ENCODE measurements at places on chromosomes 4 and X.
A peak's percentile ranks its signal among the peaks of the same experiment; 100 is the strongest.

DNA sequence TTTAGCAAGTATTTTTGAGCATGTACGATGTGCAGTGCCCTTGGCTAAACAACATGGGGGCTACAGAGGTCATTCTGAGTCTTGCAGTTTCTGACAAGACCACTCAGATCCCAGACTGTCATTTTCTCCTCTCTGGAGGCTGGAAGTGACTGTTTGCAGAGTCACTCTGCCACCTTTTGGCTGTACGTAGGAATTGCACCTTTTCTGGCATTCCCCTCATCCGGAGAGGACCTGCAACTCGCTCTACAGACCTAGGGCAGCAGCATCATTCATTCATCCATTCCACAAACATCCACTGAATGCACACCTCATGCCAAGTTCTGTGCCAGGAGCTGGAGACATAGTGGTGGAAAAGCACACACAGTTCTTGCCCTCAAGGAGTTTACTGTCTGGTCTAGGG, 160.4 kb upstream of the GPR101 start:
- DNase-seq, result peak; percentile 3

GRCh38 chrX:113947548-113947947, 636.3 kb upstream of the HTR2C start:
- DNase-seq, result no peak

DNA sequence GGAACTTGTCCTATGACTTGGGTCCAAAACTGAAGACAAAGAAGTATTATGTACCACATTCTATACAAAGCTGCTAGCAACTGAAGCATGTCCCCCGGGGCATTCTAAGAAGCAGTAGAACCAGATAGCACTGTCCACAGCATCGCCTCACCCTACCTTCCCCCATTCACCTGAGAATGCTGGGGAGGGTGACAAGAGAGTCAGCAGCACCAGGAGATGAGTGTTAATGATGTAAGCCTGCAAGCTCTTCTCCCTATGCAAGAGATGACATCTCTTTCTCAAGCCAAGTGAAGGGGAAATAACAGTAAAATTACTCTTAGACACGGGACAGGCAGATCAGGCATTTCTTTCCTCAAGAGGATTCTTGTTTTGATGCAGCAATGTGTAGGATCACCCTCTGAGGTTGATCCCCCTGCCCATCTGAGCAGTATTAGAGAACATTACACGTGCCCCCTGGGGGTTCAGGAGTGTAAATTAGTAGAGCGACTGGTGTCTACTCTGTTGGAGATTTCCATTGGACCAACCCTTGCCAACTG, 13.9 kb upstream of the TLR1 start:
- no peak for DNase-seq

DNA sequence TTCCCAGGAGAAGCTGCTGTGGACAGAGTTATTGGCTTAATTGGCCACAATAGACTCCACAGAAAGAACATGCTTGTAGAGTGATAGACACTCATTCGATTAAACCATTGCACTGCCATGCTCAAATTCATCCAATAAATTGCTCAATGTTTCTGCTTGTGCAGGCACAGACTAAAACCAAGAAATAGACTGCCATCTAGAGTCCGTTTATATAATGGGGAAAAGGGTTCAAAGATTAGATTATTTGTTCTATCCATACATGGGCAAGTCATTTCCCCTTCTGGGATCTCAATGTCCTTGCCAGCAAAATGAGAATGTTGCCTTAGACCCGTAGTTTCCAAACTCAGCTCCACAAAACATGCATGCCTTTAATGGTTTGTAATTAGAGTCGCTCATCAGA, 8.7 kb downstream of the SMIM10 start:
- peak; percentile 53 for DNase-seq

DNA sequence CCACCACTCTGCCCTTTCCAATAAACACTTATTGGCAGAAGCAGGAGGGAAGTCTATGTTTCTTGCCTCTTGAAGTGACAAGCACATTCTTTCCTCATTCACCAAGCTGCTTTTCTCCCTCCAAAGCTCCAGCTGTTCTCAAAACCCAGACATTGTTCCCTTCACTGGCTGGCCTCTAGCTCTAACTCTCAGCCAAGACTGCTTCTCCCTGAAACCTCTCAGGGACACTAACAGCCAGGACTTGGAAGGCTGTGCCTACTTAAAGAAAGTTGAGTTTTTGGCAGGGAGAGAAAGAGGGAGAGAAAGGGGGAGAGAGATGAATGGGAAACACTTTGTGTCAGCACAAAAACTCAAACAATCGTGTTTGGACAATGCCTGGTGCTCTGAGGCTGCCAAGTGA, 99.5 kb downstream of the COX18 start:
- no peak for DNase-seq

DNA sequence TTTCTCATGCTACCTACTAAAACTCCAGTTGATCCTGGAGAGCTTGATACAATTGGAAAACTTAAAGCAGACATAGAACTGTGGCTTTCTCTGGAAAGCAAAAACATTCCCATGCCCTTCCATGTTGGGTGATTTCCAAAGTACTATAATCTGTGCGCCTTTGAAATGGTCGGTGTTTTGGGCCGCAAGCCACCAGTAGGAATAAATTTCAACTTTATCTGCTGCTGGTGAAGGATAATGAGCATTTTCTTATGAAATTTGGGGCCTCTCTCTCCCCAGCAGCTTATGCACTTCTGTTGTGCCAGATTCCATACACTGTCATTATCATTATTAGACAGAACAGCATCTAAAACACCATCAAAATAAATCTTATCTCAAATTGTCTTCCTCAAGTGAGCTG, 366.7 kb upstream of the RPS6KA3 start:
- no peak for DNase-seq

DNA sequence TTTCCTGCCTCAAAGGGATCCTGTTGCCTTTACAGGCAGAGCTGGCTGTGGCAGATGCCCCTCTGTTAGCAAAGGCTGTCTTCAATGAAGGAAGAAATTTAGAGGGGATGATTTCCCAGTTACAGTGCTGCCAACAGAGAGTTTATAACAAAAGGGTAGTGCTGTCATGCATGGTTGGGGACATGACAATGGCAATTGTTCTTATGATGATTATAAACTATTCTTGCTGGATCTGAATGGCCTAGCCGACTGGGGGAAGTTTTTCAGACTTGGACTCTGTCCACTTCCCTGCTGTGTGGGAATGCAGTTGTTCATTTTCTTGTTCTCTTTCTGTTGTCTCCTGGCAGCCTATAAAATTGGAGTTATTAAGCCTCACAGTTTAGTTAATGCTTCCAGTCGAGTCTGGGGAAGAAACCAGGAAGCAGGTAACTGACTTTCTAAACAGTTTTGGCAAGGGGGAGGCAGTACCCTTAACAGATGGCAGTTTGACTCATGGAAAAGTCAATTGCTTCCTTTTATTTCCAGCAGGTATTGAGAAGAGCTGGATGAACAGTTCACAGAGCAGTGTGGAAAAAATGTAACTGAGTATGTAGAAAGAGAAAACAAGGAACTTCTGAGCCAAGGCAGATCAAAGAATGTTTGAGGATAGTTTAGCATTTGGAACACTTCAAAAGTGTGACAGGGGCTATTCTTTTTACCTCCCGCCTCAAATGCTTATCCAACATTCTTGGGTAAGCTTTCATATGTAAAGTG, 582.6 kb downstream of the RAPGEF2 start:
- DNase-seq, result peak; percentile 3

- peak; percentile 65 for DNase-seq
Measured at GRCh38 chr4:142817442-142817841, 28.7 kb downstream of the INPP4B start.

DNA sequence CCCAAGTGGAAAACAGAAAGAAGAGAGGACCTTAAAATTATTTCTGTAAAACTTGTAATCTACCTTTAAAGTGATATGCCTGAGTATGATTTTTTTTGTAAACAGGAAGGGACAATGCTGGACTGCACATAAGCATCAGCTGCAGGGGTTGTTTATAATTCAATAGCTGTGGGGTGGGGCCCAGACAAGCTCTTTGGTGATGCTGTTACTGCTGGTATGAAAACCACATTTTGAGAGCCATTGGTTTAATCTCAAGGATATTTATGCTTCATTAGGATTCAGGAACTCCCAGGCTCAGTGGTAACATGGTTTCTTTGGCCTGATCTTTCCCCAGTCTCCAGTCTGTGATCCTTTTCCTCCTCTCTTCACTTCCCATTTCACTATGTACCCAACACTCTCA, 34.3 kb upstream of the GRPR start:
- DNase-seq, result no peak

GRCh38 chr4:33062155-33062806, 2342.1 kb downstream of the PCDH7 start:
- DNase-seq, result no peak

DNA sequence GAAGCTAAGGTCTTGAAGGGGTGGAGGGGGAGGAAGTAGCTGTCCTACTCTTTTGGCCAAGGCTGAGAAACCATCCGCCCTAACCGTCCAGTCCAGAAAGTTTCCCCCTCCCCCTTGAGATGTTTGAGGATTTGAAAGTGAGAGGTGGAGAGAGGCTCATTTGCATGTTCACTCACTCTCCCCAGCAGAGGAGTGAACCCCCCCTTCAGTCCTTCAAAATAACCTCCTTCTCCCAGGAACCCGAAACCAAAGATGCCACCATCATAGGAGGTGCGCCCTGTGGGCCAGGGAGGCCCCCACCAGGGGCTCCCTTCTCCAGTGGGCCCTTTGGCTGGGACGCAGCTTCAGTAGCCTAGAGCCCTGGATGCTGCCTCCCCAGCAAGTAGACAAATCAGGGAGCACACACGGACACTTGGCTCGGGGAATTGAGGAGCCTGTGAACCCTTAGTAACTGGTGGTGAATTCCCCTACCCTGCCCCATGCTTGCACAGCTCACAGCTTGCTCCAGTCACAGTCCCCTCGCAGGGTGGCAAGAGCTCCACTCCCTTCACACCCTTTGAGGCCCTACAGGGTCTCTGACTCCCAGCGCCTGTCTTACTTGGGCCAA, 25.6 kb downstream of the ELF4 start:
- no peak for DNase-seq

DNA sequence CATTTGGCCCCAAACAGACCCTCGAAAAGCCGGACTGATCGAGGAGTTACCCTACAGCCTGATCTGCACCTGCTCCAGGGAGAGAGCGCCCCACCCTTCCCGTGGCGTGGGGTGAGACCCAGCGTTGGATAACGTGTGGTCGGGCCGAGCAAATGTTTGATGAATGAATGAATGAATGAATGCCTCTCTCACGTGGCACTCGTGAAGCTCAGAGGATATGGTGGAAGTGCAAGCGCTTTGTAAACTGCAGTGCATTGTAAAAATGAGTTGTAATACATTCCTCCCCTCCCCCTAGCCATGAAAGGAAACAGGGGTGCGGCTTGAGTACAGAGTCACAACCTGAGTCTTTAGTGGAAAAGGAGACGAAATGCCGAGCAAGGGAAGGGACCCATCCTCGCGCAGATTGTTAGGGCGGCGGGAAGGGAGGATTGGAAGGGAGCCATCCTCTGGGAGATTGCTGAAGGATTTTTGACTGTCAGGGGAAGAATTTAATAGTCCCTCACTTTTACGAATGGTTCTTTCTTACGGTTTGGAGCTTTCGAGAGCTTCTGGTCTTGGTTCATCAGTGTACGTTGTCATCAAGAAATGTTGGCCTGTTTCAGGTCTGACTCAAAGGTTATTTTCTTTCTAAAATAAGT, 772 bp upstream of the FBXW7 start:
- DNase-seq, result peak; percentile 45

DNA sequence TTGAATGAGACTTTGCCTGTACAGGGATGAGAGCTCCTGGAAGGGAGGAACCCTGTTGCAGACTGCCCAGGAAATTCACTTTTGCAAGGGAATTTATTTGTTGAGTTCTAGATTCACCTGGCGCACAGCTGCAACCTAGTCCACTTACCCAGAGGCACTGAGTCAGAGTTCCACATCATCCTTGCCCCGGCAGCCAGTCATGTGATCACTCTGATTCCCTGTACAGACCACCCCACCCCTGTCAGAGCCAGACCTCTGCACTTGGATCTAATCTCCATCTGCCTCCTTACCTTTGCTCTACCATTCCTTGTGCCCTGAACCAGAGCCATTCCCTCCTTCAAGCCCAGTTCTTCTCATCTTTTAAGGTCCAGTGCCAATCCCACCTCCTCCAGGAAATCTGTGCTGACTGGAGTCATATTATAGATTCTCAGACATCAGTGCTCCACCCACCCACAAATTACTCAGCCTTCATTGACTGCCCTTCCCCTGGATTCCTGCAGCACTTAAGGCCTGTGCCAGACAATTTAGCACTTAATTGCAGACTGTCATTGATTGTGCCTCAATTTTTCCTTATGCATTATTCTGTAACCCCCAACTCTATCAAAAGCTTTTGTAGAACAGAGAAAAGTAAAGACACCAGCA, 84.1 kb upstream of the MAGEA4 start:
- no peak for DNase-seq

Data from AG08396 (cell line).